Fibroblast of the aortic adventitia (primary cell): ENCODE measurements at places on chromosomes 13 and 19. TPM values are rescaled to one million over a fixed set of nuclear protein-coding genes. Genes with fewer than 3 reads are reported as not detected.

DNA sequence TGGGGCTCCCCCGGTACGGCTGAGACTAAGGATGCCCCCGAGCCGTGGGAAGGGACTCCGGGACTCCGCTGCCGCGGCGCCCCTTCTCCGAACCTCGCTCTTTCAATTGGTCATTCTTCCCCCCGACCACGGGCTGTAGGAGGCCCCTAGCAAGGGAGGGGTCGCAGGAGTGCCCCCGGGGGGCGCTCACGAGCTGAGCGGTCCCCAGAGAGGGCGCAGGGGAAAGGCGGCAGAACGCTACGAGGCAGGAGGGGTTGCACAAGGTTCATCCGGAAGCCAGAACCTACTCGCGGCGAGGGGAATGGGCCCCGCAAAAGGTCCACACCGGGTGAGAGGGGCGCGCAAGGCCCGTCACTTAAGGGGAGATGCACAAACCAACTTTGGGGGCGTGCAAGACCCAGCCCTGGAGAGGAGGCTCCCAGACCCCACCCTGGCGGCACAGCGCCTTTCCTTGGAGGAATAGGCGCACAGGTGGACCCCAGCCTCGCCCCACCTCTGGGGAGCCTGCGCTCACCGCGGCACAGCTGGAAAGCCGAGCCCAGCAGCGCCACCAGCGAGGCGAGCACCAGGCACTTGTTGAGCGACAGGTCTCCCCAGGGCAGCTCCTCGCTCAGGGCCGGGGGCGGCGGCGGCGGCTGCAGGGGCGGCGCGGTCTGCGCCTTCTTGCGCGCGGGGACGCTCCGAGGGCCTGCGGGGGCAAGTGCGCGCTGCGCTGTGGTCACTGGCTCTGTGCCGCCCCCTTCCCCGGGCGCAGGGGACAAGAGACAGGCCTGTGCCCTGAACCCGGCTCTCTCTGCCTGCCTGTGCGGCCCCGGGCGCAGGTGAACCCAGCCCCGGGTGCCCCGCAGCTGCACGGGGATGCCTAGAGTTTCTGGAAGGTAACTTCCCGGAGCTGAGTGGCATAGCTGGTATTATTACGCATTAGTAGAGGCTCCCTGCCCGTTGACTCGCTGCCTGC lies 2.8 kb downstream of the JSRP1 start:
- DNase-seq: no peak

- peak; percentile 71 for DNase-seq
Observed at GRCh38 chr19:10209315-10209714, 14.6 kb upstream of the DNMT1 start.

DNA sequence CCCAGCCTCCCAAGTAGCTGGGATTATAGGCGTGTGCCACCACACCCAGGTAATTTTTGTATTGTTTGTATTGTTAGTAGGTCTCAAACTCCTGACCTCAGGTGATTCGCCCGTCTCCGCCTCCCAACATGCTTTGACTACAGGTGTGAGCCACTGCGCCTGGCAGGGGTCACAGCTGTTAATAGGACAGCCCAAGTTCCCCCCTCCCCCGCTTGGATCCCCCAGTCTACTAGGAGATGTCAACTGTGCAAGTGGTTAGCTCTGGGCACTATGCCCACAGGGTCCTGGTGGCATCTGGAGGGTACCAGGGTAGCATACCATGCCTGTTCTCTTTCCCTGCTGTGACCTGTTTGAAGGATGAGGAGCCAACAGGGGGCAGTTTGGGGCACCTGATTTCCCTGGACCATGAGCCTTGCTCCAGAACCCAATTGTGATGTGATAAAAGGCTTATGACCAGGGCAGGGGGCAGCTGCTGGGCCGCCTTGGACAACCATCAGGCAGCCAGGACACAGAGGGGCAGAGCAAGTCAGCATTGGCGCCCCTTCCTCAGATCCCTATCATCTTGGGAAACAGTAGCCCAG lies at the start of gene TSPAN16:
Gene TSPAN16, plus strand, starts transcription at position 496 of the 581 bp plus-strand sequence. CDS start 138 bp downstream, outside the sequence.
- no peak for DNase-seq

DNA sequence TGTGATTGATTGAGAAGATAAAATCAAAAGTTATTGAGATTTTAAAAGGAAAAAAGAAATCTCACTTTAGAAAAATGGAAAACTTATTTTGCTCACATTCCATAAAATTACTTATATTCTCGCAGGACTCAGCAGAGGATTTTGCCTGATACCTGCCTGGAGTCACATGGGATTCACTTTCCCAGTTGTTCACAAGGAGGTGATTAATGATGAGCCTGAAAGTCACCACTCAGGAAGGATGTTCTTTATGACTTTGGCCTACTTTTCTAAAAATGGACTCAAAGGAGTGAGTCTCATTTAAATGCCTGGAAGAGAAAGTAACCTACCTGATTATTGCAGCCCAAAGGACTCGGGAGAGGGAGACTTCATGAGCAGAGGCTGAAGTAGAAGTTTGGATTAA lies 34.5 kb upstream of the FAM216B start:
- DNase-seq: no peak

- DNase-seq: no peak
Observed at GRCh38 chr13:108178078-108178477, 37.3 kb downstream of the LIG4 start.

DNA sequence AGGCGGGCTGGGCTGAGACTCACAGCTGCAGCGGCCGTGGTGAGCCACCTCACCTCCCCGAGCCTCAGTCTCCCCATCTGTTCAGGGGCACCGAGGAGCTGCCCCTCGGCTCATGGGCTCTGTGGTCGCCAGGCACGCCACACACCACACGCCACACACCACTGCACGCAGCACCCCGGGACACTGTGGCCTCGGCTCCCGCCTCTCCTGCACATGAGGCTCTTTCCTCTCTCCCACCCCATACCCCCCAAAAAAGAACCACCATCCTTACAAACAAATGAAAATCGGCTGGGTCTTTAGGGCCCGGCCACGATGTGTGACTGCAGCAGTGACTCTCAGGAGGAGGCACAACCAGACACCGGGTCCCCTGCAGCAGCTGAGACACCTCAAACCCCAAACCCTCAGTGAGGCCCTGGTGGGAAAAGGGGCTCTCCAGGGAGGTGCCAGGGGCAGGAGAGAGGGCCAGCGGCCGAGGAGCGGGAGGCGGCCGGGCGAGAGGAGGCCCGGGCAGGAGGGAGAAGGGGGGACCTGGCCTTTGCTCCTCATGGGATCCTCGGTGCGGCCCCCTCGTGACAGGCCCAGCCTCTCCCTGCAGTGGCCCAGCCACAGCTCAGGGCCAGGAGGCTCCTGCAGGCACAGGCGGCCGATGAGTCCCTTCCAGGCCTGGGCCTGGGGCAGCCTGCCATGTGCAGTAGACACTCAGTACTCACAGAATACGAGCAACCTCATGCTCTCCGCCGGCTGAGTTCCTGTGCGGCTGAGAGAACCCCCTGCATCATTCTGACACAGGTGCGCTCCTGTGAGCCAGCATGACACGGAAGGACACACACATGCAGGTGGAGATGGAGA lies 66.3 kb downstream of the RASA3 start:
- DNase-seq: no peak

- no peak for DNase-seq
Observed at GRCh38 chr13:33144358-33144784, 128.1 kb downstream of the KL start.

Gene PNMA8C
- not detected in 2 replicates for total RNA-seq

- no peak for DNase-seq
Observed at GRCh38 chr19:38076337-38076736, 147.7 kb downstream of the DPF1 start.

DNA sequence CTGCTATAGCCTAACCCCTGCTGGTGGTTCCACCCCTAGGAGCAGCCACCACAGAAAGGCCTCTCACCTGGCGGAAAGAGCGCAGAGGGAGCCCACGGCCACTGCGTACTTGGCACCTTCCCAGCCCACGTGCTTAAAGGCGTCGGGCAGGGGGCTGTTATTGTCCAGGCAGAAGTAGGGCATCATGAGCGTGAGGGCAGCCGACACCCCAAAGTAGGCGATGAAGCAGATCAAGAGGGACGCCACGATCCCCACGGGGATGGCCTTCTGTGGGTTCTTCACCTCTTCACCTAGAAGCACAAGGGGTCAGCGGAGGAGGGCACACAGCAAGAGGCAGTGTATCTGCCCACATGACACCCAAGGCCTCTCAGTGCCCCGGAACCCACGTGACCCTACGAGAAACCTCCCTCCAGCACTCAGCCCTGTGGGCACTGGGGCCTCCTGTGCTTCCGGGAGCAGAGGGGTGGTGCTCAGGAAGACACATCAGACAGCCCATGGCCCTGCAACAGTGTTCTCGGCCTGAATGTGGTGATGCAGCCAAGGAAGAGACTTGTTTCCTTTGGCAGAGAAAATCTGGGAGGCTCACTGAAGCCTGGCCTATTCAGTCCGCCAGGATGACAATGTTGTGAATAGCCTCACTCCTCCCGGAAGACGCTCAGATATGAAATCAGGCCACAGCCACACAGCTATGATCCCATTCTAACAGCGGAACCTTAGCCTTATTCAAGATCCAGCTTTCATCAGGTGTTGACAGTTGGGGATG lies 72.1 kb downstream of the SLC7A1 start:
- peak; percentile 96 for DNase-seq

Gene DLL3
- 0.09 TPM in 1 of 2 replicates, not detected in the other for total RNA-seq

- no peak for DNase-seq
Observed at GRCh38 chr19:34317311-34317927, 47.6 kb upstream of the GPI start.

- peak; percentile 34 for DNase-seq
Observed at GRCh38 chr13:109297628-109298027, 488.8 kb downstream of the IRS2 start.

GRCh38 chr13:89584058-89584620 lies 1763.3 kb upstream of the MIR17HG start:
- DNase-seq: no peak

Gene CHAF1A
- 8.6 and 25.8 TPM in 2 replicates for total RNA-seq

DNA sequence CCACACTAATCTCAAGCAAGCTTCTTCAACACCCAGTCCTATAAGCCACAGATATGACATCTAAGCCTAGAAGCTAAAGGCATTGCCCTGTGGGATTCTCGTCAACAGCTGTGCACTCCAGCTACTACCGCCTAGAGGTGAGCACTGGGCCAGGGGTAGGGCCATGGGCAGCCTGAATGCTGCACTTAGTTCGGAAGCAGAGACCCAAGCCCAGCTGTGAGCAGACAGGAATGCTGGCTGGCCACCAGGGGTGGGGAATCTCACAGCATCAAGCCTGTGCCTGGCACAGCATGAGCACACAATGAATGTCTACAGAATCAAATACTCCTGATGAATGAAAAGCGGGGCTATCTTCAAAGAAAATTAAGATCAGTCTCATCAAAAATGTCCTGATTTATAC lies 167.5 kb upstream of the UBL3 start:
- no peak for DNase-seq

DNA sequence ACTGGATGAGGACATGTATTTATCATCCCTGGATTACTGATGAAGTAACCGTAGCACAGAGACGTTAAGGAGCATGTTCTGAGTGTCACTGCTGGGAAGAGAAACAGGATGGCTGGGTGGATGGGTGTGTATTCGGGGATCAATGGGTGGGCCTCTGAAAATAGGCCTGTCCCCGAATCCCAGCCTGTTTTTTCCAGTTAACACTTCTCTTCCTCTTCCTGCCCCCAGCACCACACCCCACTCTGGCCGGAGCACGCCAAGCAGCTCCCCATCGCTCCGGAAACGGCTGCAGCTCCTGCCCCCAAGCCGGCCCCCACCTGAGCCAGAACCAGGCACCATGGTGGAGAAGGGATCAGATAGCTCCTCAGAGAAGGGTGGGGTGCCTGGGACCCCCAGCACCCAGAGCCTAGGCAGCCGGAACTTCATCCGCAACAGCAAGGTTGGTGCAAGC lies 8.8 kb downstream of the GRAMD1A start:
- no peak for DNase-seq

GRCh38 chr13:43285933-43286597 lies 262.7 kb downstream of the DNAJC15 start:
- DNase-seq: peak; percentile 69
